ENCODE measurements at places on chromosomes 1 and 21.

- no peak for DNase-seq
These were observed 48.0 kb downstream of the ACTN2 start for GRCh38 chr1:236734141-236734765.

DNA sequence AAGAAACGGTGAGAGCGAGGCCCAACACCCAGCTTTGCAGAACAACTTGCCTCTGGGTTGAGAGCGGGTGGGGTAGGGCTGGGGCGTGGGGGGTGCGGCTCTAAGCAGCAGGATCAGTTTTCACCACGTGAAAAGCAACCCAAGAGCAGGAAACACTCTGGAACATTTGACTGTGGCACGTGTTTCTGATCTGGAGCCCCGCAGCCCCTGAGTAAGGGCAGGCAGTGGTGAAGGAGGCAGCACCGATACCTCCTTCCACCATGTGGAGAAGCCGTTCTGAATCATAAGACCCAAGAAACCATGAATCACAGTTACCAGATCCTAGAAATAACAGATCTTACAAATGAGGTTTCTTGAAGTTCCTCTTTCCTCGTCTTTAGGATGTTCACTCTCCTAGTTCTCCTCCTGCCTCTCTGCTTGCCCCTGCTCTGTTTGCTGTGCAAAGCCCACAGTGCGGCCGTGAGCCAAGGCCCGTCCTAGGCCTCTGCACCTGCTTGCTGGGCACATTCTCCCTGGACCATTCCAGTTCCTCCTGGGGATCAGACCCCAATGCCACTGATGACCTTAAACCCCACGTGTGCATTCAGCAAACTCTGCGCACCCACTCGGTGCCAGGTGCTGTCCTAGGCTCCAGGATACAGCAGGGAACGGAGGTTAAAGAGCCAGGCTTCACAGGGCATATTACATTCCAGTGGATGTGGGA lies 31.9 kb downstream of the SLC1A7 start:
- no peak for DNase-seq

DNA sequence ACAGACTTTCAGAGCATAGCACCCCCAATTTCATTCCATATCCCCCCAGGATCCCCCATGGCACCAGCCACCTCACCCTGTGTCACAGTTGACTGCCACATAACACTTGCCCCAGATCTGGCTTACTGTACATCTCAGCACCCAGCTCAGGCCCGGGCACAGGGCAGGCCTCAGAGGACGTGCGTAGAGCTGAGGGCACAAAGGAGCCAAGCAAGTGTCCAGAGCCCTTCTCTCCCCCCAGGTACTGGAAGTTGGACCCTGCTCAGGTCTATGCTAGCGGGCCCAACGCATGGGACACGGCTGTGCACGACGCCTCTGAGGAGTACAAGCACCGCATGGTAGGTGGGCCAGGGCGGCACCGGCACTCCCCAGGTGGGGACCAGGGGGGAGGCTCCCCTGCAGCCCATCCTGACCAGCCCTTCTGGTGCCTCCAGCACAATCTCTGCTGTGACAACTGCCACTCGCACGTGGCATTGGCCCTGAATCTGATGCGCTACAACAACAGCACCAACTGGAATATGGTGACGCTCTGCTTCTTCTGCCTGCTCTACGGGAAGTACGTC lies 8.0 kb upstream of the SYTL1 start:
- no peak for DNase-seq

- DNase-seq, result no peak
These were observed 30.7 kb upstream of the RCC2 start for GRCh38 chr1:17470021-17470799.

DNA sequence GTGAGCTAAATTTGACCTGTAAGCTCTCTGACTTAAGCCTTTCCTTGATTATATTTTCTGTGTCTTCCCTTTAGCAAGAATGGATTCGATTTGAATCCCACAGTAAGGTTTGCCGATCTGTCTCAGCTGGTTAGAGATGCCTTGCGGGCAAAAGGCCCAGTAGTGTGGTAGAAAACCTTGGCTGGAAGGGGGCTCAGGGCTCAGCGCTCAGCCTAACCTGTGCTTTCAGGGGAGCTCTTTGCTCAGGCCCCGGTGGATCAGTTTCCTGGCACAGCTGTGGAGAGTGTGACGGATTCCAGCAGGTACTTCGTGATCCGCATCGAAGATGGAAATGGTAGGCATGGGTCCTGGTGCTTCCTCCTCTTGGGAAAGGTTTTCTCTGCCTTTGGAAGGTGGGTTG lies 7.1 kb downstream of the NECAP2 start:
- DNase-seq, result no peak

DNA sequence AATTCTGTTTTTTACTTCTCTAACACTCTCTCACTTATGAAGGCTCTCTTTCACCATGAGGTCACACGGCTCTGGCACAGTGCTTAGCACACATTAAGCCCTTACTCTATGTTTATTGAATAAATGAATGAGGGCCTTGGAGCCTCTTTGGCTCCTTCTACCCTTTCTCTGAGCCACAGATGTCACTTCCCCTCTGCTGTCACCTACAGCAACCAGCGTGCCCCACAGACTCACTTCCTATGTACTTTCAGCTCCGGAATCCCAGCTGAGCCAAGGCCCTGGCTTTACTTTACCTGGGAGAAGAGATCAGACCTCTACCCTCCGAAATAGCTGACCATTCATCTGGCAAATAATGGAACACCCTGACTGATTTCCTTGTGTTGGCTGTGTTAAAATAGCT lies 53.7 kb upstream of the HMCN1 start:
- no peak for DNase-seq

- DNase-seq, result no peak
These were observed 12.3 kb downstream of the INSRR start for GRCh38 chr1:156846643-156847042.

All from CD4-positive, alpha-beta T cell treated with Interleukin-17A for 1 hour (primary cell).